ENCODE measurements at places on chromosomes 6 and 20. TPM values are rescaled to one million over a fixed set of nuclear protein-coding genes. Genes with fewer than 3 reads are reported as not detected.
A peak's percentile ranks its signal among the peaks of the same experiment; 100 is the strongest.

Gene MUCL3
- total RNA-seq: under 0.01 TPM

GRCh38 chr6:87944541-87944954 lies 103.1 kb upstream of the SPACA1 start:
- peak; percentile 48 for DNase-seq

DNA sequence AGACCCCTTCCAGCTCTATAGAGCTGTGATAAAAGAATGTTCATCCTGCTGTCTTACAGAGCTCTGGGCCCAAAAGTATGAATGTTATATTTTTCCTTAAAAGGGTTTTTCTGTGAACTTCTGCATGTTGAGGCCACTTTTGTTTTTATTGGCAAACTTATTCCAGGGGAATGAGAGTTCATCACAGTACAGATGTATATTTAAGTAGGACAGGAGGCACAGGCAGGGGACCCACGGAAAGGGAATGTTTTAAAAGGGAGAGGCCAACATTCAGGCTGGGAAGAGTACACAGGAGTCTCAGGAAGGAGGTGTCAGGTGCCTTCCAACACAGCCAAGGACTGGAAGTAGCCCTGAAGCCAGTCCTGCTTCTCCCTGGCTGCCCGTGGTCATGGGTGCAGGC lies 148.4 kb downstream of the EYA2 start:
- no peak for DNase-seq

Gene GJA10
- not detected for total RNA-seq

Gene PTCRA
- not detected for total RNA-seq

GRCh38 chr20:3843490-3843889 lies 3.1 kb upstream of the MAVS start:
- no peak for DNase-seq

GRCh38 chr20:63351811-63352591 lies 9.1 kb downstream of the CHRNA4 start:
- DNase-seq: no peak

DNA sequence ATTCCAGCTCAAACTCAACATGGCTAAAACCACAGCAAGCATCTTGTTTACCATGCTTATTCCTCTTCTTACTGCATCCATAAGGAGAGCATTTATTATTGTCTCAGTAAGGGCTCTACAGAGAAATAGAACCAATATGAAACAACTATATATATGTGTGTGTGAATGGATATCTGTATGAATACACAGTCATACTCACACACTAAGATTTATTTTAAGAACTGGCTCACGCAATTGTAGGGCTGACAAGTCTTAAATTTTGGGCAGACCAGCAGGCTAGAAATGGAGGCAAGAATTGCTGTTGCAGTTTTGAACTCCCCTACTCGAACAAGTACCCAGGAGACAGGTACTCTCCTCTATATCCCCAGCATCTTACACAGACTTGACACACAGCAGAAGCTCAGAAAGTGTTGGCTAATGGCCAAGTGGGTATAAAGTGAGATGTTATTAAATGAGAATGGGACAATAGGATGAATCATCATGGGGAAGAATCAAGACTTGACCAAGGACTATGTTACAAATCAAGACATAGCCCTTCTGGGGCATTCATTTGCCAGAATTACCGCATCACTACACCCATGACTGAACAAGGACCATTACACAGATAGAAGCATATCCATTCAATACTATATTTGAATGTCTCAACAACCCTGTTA lies 13.0 kb downstream of the ZHX3 start:
- DNase-seq: no peak

GRCh38 chr20:1876975-1877608 lies 18.1 kb upstream of the SIRPA start:
- DNase-seq: no peak

GRCh38 chr6:393391-394221 lies 2.1 kb downstream of the IRF4 start:
- DNase-seq: no peak

Measured in uterus (tissue), 4 donors.